Cerebellum (tissue), 4 donors: ENCODE measurements at places on chromosomes 5 and 9.
A peak's percentile ranks its signal among the peaks of the same experiment; 100 is the strongest.

DNA sequence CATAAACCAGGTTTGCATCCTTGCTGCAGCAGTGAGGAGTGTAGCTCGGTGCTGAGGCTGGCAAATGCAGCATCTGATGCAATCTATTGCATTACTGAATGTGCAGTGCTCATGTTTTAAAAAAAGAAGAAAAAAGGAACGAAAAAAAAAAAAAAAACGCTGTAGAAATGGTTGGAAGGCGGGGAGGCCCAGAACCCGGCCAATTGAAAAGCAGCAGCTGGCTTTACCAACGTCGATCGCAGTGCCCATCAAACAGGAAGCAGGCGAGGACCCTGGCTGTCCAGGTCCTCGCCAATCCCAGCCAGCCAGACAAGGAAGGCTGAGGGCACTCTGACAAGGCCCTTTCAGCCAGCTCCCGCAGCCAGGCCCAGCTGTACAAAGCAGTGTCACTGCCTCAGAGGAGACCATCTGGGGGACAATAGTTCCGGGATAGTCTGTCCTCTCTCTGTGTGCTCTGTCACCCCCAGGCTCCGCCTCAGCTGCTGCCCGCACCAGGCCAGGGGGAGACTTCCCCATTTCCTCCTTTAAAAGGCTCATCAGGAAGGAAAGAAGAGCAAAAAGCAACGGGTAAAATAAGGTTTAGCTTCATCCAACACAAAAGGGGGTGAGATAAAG lies 21.8 kb upstream of the CPEB4 start:
- DNase-seq = no peak

DNA sequence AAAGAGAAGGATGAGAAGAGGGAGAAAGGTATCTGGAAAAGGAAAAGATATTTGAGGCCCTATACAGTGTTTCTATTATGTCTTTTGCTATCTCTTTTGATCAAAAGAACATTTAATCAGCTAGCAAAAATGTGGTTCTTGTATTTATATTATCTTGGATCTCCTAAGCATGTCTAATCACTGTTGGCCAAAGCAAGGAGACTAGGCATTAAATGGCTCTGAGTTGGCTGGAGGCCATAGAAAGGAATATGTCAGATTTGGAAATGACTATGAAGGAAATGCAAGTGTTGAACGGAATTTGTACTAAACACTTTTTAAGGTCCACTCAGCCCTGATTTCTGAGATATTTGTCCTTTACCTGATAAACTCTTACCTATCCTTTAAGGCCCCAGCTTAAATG lies 22.4 kb upstream of the THG1L start:
- no peak for DNase-seq

GRCh38 chr5:181281077-181281983 lies 20.4 kb upstream of the TRIM52 start:
- DNase-seq = no peak

- no peak for DNase-seq
Measured at GRCh38 chr9:113258282-113258681, 17.1 kb downstream of the CDC26 start.

DNA sequence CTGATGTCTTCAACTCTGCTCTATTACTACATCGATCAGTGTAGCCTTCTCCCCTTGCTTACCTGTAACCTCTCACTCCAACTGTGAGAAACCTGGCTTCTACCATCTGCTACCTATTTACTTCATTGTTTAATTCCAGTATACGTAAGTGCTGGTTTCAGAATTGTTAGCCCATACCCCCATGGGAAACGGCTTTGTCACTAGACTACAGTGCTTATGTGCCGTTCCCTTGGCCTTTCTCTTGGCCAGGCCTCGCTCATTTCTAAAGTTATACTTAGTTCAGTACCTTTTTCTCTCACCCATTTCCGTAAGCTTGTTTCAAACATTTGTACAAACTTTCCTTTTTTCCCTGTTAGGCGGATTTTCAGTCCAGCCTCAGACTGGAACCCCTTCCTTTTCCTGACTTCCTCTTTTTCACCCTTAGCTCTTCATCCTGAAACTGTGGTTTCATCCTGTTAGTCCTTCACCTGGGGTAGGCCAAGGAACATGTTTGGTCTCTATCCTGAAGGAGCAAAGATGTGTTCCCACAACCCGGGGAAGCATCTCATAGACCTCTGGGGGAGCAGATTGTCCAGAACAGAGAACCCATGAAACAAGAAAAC lies 21.7 kb downstream of the ALG2 start:
- no peak for DNase-seq

GRCh38 chr5:177339107-177339638 lies 12.3 kb downstream of the LMAN2 start:
- no peak for DNase-seq

DNA sequence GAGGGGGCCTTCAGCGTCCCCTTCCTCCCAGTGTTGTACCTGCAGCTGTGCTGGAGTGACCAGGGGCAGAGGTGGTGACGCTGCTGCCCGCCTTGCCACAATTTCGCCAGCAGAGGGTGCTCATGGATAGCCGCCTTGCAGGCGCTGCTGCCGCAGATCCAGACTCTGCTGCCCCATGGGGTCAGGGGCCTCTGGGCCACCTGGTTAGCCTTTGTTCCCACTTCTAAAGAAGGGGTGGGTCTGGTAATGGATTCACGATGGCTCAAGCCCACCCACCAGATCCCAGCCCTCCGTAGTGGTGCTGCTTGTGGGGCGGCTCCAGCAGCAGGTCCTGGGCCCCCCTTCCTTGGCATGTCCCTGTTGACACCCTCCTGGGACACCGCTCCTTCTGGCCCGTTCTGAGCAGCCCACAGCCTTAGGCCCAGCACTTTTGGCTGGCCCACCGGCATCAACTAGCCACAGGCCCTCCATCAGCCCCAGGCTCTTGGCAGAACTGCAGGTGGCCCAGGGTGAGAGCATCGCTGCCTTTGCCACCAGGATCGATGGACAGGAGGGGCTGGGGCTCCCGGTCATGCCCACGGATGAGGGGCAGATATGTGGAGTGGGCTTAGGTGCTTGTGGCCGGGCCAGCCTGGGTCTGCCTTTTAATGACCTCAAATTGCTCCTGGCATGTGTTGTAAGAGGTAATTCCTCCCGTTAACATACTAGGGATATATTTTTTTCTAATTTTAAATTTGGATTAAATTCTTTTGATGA lies 57.2 kb downstream of the COL5A1 start:
- DNase-seq = peak; percentile 76

DNA sequence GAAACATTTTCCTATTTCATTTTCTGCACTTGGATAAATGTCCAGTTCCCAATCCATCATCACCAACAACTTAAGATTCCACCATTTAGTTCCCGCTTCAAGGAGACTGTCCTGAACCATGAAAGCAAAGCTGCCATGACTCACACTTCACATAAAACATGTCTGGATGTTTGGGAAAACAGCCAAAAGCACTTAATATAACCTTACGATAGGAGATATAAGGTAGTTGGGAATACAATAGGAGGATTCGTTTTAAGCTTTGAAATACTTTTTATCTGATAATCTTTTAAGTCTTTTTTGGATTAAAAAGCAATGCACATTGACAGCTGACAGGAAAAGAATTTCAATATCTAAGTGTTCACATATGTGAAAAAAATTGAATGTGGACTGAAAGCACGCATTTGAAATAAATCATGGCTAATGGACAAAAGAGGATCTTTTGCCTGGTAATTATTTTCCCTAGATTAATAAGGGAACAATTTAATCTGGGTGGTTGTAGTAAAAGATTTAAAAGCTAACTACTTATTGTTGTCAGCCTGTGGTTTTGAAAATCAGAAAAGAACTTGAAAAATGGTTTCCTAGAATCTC lies 17.3 kb upstream of the TGFBI start:
- DNase-seq = no peak

- DNase-seq = no peak
Measured at GRCh38 chr5:16483361-16483760, 17.8 kb upstream of the ZNF622 start.

DNA sequence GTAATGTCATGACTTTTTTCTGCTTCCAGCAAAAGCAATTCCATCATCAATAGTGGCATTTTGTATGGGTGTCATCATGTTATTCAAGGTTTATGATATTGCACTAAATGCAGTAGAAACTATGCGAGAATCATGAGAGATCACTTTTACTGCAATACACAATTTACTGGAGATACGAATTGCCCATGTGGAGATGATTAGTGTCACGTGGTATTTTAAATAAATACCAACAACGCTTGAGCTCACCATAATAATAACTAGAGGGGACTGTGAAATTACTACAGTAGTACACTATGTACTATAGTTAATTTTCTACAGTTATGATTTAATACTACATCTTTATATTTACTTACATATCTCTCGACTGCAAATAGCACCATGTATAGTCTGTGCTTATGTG lies 49.7 kb downstream of the FAM174A start:
- no peak for DNase-seq

- DNase-seq = no peak
Measured at GRCh38 chr5:97838214-97838613, 655.2 kb upstream of the RIOK2 start.

DNA sequence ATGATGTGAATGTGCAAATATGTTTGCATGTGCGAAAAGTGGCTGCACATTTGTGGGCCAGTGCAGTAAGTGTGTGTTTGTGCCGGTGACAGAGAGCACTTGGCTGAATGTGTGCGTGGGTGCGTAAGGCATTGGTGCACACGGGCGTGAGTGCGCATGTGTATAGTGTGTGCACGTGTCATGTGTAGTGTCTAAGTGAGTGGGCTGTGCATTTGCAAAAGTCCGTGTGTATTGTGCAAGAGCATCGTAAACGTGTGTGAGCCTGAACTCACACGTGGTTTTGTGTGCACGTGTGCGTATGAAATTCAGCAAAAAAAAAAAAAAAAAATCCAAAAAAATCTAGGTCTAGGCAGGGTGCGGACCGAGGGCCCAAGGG lies 6.5 kb upstream of the EBF1 start:
- no peak for DNase-seq

GRCh38 chr5:180364306-180364856 lies 11.2 kb upstream of the GFPT2 start:
- no peak for DNase-seq

- DNase-seq = no peak
Measured at GRCh38 chr5:124705577-124705976, 40.9 kb downstream of the ZNF608 start.

GRCh38 chr5:96279801-96280542 lies 153.1 kb downstream of the PCSK1 start:
- DNase-seq = no peak

- no peak for DNase-seq
Measured at GRCh38 chr5:161546095-161546469, 443 bp downstream of the GABRB2 start.

DNA sequence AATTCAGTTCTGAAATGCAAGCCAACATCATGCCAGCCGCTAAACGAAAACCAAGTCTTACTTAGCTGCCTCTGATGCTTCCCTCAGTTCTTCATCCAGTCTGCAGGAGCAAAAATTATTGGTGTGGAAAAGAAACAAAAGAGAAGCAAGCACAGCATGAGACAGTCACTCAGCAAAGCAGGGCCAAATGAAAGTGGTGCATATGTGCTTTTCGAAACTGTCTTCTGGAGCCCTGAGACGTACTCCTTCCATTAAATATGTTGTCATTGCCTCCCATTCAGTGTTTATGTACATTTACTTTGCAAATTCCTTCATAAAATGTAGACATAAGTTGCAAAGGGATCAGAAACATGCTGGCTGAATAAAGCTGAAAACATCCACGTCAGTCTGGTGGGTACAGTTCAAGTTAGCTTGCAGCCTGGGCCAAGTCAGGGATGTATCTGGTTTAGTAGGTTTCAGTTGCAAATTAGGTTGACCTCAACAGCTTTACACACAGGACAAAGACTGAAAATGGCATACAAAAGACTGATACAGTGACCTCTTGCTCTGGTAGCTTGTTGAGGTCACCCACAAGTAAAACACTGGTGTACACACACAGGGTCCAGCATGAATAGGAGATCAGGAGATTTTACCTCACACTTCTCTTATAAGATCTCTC lies 139.7 kb upstream of the PCA3 start:
- peak; percentile 30 for DNase-seq

DNA sequence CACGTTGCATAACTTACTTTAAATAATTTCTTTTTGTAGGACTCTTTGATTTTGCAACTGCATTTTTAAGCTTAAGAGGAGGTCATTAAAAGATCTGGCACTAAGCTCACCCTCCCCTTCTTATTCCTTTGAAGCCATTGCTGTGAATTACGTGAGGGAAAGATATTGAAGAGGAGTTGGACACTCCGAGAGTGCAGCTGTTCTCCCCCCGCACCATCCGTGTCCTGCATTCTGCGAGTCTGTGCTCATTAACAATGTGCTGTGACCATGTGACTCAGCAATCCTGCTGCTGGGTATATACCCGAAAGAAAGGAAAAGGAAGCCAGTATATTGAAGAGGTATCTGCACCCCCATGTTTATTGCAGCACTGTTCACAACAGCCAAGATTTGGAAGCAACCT lies 40.0 kb downstream of the NXNL2 start:
- no peak for DNase-seq

GRCh38 chr5:126490167-126490940 lies 67.1 kb downstream of the GRAMD2B start:
- DNase-seq = no peak

DNA sequence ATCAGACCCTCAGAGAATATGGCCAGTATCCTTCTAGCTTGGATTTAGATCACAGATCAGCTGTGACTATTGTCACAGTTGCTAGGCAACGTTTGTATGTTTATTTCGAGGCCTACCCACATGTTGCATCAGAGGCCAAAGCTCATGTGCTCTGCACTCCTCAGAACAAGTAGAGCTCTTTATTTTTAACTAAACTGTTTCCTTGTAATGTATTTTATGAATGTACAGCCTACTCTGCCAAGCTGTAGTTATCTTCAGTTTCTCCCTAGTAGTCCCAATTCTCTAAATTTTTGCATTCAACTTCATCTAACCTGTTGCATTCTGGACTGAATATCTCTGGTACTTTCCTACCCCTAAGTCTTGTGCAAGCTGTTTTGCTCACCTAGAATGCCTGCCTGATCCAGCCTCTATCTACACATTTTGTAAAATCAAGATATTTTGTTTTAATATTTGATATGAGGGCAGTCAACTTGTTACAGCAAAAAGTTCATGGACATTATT lies 52.8 kb downstream of the CAST start:
- no peak for DNase-seq

GRCh38 chr5:112210430-112211005 lies 208.6 kb downstream of the EPB41L4A start:
- no peak for DNase-seq

GRCh38 chr5:173967241-173967640 lies 21.7 kb upstream of the C5orf47 start:
- DNase-seq = no peak

DNA sequence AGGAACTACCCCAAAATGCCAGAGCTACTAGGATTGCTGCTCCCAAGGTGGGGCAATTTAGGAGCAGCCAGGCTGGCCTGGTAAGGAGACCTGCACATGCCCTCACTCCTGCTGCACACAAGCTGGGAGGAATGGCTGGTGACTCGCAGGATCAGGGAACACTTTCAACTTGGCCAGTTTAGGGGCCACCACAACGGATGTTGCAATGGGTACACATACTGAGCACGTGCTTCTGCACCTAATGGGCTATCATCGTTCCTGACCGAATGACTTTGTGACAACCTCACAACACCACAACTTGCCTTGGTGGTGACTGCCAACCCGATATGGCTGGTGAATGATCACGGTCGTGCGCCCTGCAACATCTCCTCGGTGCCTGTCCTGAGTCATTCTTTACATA lies 172.0 kb downstream of the ROR2 start:
- no peak for DNase-seq
